ENCODE measurements at places on chromosomes 16 and 17.

GRCh38 chr16:52436339-52437276 lies 110.3 kb downstream of the TOX3 start:
- no peak for DNase-seq

GRCh38 chr17:14209215-14209614 lies 27.4 kb downstream of the CDRT15 start:
- DNase-seq: no peak

DNA sequence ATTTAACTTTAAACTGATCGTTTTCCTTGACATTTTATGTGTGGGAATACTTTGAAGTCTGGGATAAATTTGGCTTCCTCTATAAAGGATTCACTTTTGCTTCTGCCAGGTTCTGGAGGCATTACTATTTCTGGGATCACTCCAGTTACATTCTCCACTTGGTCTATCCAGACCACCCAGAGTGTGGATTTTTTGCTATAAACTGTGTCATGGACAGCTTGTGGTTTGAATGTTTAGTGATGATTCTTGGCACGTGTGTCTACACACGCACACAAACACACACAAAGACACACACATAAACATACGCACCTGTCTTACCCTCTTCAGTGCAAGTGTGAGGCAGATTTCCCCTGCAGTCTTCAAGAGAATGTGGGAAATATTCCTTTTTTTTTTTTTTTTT lies 27.4 kb upstream of the MSI2 start:
- no peak for DNase-seq

- no peak for DNase-seq
Measured at GRCh38 chr16:1787322-1788094, 4.7 kb downstream of the NUBP2 start.

DNA sequence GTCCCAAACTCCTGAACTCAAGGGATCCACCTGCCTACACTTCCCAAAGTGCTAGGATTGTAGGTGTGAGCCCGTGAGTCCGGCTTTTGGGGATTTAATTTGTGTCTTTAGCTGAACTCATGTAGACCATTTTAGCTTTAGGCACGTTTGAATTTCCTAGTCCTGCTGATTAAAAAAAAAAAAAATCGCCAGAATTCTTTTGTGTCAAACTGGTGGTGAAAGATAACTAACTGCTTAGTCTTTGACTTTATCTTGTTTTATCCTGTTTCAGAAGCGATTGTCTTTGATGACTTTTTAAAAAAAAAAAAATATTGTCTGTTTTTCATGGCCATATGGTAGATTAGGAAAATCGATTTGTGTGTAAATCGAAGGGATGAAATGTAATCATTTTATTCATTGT lies 2.6 kb downstream of the RABEP1 start:
- DNase-seq: no peak
